ENCODE measurements at places on chromosomes 11 and 22.

- no peak for DNase-seq
Observed at GRCh38 chr11:128929991-128930390, 12.7 kb downstream of the TP53AIP1 start.

- no peak for DNase-seq
Observed at GRCh38 chr11:83044958-83045712, 26.6 kb downstream of the RAB30 start.

DNA sequence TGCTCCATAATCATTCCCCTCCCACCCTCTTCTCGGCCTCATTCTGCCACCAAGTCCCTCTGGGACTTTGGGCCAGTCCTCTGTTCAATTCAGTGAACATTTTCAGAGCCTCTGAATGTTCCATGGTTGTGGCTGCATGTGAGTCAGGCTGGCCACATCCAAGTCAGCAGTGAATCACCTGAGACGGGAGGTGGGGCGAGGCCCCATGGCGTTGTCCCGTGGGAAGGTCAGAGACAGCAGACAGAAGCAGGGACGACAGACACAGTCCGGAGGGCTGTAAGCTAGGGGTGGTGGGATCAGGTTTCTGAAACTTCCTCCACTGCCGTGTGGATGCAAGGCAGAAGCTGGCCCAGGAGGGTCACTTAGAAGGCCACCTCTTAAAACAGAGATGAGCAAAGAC, 324.8 kb downstream of the MN1 start:
- DNase-seq: no peak

- no peak for DNase-seq
Observed at GRCh38 chr11:8021920-8022319, 34.8 kb downstream of the EIF3F start.

DNA sequence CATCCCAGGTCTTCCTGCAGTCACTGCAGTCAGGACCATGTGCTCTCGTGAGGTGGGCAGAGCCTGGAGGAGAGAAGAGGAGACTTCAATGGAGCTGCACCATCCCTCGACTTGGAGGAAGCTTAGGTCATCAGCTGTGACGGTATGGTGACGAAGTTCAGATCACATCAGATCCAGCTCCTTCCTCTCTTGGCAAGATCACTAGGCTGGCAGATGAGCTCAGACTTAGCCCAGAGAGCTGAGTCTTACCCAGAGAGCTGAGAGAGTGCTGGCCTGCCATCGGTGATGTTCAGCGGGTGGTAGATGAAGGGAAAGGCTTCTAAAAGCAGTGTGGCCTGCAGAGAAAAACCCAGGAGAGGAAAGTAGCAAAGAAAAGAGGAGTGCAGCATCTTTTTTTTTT, 1.8 kb upstream of the SLC15A3 start:
- no peak for DNase-seq

DNA sequence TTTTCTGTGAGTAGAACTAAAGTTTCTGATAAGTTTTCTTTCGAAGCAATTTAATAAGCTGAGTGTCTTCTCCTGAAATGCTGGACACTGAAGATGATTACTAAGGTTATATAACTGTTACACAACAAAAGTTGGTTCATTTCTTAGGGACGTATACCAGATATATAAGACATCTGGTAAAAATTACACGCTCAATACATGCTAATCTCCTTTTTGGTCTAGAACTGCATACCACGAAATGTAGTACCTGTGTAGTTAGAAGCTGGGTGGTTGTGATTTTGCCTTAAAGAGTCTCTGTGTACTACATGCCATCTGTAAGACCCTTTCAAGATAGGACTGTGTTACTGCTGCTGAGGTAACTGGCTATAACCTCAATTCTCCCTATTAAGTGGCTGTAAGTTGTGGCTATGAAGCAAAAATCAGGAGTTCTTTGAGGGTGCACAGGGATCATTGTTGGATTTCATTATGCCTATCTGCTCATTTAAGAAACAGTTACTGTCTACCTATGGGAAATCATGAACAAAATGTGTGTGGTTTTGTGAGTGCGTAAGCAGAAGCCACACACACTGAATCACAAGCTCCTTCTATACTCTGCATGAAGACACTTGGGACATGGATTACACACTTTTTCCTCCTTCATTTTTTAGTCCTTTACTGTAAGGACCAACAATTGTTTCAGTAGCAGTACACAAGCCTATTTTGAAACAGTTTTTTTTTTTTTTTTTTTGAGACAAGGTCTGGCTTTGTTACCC, 195.9 kb downstream of the SWAP70 start:
- no peak for DNase-seq

GRCh38 chr22:27134315-27134701, 476.9 kb downstream of the MIAT start:
- DNase-seq: no peak

DNA sequence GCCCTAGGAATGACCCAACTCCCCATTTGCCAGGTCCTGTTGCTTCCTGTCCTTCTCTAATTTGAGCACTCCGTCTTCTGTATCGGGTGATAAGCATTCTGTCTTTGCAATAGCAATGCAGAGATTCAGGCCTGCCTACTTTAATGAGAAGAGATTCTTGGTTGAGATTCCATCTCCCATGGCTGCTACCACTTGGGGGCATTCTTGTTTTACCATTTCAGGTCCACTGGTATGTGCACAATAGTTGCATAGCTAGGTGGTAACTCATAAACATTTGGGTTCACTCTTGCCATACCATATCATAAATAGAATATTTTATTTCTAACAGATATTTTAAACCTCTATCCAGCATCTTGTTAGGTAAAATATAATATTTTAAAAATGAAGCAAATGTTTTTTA, 34.4 kb upstream of the CALCB start:
- DNase-seq: no peak

DNA sequence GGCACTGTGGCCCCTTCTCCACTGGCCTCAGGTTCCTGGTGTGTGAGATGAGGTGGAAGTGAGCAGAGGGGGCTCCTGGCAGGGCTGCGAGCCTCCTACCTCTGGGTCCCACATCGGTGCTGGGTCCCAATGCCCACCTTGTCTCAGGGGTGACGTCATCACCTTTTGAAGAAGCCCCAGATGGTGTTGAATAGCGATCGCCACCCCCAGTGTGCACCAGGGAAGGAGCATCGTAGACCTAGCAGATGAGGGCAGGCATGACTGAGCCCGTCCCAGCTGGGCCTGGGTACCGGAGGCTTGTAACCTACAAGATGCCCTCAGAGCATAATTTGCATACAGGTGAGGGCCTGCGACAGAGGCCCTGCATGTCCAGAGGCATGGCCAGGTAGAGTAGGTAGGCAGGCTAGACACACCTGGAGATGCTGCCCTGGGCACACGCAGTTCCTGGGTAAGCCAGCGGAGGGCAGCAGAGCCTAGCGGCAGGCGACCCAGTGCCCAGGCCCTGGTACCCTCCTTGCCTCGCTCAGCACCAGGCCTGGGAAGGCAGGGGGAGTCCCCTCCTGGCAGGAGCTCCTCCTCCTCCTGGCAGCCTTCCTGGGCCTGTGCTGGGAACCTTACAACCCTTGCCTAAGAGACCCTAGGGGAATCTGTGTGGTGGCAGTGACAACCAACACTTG, 52.5 kb downstream of the TPCN2 start:
- DNase-seq: peak; percentile 59
